ENCODE measurements at places on chromosomes 13 and 19. TPM values are rescaled to one million over a fixed set of nuclear protein-coding genes. Genes with fewer than 3 reads are reported as not detected.

ZFP14 gene
- total RNA-seq: 4.8 TPM

PLIN5 gene
- not detected for total RNA-seq

PROZ gene
- total RNA-seq: not detected

TEX26 gene
- not detected for total RNA-seq

SHISA7 gene
- total RNA-seq: not detected

ZNF888 gene
- total RNA-seq: 5.0 TPM

GPR12 gene
- total RNA-seq: not detected

- DNase-seq: no peak
These were observed 197.4 kb downstream of the RGCC start for GRCh38 chr13:41654796-41655195.

GRCh38 chr13:33081666-33082065, 65.4 kb downstream of the KL start:
- no peak for DNase-seq

- DNase-seq: no peak
These were observed 222.6 kb upstream of the MAB21L1 start for GRCh38 chr13:35698911-35699576.

- DNase-seq: no peak
These were observed 149.1 kb downstream of the TM9SF2 start for GRCh38 chr13:99650410-99650809.

DNA sequence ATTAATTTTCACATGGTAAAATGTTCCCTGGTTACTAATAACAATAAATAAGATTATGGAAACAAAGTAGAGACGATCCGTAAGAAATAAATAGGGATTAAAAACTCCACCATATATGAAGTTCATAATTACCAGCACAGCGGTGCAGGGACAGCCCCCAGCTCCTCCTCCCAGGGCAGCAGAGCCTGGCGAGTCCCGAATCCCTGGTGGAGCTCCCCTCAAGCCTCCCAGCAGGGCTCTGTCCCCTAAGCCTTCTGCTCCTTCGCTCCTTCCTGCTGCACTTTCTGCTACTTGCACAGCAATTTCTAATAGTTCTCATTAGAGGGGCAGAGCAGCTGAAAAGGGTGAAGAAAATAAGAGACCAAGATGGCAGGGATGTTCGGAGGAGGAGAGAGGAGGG, 43.6 kb downstream of the RASA3 start:
- DNase-seq: no peak

GRCh38 chr13:87207280-87208003, 463.7 kb upstream of the SLITRK5 start:
- DNase-seq: no peak

DNA sequence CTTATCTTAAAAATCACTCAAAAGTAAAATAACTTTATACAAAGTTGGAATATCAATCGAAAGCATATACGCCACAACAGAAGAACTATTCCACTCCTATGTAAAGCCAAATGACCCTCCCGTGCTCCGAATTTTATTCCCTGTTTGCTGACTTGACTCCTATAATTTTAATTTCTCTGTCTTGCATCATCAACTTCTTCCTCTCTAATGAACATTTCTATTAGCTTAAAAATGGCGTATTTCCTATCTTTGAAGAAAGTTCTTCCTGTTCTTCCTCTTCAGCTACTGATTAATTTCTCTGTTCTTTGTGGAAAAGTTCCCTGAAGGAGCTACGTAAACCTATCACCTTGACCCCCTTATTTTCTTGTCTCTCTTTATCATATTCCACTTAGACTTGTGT, 389.3 kb downstream of the LMO7 start:
- no peak for DNase-seq

DNA sequence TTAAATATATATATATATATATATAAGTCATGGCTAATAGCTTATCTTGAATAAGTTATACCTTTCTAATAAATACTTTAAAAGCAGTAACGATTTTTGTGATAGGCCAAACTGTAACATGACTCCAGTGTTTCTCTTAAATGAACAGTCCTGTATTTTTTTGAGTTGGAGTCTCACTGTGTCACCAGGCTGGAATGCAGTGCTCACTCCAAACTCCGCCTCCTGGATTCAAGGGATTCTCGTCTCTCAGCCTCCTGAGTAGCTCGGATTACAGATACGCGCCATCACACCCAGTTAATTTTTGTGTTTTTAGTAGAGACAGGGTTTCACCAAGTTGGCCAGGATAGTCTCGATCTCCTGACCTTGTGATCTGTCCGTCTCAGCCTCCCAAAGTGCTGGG, 814.2 kb upstream of the SLITRK5 start:
- no peak for DNase-seq

- DNase-seq: no peak
These were observed 3.6 kb downstream of the FCHO1 start for GRCh38 chr19:17754634-17755442.

DNA sequence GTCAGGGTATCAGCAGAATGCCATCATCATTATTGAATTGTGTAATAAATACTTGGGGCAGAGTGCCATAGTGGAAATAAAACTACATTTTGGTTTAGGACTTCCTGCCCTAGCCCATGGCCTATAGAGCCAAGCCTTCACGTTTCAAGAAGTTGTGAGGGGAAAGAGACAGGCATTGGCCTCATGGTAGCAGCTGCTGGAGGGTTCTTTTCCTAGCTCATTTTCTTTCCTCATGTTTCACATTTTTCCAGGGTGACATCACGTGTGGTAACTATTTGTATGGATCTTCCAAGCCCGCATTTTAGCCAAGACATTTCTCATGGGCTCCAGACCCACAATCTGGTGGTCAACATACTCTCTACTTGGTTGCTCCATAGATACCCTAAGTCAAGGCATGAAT, 80.4 kb downstream of the LRCH1 start:
- DNase-seq: no peak

DNA sequence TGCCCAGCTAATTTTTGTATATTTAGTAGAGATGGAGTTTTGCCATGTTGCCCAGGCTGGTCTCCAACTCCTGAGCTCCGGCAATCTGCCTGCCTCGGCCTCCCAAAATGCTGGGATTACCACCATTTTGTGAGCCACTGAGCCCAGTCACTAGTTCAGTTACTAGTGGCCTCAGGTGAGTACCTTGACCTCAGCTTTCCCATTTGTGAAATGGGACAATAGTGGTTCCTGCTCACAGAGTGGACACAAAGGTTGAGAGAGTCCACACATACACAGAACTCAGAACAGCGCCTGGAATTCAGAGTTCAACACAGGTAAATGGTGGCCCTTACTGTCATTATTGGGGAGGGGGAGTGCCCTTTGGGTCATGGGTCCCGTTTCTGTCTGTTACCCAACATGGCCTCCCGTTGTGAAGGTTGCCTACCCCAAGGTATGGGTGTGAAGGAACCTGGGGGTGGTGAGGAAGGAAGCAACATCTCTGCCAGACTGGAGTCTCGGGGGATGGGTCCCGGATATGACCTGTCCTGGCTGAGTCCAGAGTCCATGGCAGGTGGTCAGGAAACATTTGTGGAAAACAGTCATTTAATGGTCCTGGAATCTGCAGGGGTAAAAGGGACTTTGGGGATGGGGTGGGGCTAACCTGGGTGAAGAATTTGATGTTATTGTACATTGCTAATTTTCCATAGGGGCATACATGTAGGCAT, 11.7 kb upstream of the IRGC start:
- no peak for DNase-seq

DNA sequence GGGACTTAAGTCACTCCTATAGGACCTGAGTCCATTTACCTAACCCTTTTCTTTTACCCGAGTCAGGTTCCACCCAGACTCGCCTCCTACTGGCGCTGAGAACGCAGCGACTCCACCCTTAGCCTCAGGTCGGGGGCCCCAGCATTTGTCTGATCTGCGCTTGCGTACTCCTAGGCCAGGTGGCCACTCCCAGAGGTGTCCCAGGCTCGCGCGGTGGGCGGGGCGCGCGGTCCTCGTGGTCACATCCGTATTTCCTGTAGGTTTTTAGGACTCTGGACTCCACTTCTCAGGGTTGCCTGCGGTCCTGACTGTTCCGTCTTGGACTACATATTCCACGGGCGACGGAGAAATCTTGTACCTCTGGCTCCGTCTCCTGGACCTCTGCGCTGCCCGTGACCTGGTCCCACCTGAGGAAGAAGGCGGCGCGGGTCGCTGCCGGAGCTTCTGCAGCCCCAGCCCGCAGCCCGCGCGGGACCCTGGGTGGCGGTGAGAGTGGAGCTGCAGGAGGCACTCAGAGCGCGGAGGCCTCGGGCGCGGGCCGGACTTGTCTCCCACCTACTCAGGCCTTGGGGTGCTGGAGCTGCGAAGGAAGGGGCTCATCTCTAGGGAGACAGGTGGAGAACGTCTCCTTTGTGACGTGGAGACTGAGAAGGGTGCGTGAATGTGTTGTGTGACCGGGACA, 11.0 kb upstream of the ZNF573 start:
- no peak for DNase-seq

GRCh38 chr13:50106559-50106958, 91.3 kb downstream of the KCNRG start:
- DNase-seq: no peak

DNA sequence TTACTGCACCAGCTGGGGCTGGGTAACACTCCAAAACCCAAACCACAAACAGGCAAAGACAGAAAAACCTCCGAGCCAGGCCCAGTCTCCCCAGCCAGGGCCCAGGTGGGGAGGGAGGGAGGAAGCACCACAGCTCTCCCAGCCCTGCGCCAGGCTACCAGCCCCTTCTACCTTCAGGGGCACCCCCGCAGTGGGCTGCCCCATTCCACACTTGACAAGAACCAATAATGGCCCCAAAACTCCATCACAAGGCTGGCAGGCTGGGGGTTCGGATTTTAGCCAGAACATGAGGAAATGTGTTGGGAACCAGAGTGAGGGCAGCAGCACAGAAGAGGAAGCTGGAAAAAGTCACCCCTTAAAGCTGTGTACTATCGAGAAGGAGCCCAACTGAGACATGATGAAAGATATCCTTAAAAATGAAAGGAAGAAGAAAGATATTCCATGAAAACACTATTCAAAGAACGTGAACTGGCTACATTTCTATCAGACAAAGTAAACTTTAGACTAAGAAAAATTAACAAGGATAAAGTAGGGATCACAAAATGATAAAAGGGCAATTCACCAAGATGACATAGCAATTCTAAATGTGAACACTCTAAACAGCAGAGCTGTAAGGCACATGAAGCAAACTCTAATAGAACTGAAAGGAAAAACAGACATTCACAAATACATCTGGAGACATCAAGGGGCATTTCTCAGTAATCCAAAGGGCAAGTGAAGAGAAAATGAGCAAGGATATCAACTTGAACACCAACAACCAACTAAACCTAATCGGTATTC, 12.9 kb downstream of the TUBGCP3 start:
- no peak for DNase-seq

DNA sequence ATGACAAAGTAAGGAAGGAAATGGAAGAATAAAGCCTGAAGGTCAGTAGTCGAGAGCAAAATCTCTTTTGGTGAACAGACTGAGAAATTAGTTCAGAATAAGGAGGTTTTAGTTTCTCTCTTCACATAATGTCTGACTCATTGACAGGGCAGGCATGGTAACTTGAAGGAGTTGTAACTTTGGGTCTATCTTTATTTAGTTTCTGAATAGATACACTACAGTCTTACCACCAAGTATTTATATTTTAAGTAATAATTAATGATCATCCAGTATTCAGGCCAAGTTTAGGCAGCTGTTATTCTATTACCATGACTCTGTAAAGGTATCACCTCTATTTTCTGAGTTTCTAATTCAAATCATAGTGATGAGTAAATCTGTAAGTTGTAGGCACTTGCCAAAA, 219.9 kb downstream of the SPRY2 start:
- DNase-seq: no peak

GRCh38 chr19:6644796-6645195, 25.2 kb downstream of the TNFSF14 start:
- no peak for DNase-seq

DNA sequence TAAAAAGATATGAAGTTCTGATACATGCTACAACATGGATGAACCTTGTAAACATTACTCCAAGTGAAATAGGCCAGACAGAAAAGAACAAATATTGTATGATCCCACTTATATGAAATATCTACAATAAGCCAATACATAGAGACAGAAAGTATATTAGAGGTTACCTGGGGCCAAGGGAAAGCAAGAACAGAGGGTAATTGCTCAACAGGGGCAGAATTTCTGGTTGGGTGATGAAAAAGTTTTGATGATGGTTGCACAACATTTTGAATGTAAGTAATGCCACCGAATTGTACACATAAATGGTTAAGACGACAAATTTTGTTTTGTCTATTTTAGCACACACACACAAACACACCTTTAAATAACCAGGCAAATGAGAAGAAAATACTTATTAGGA, 268.4 kb downstream of the FOXO1 start:
- no peak for DNase-seq

DNA sequence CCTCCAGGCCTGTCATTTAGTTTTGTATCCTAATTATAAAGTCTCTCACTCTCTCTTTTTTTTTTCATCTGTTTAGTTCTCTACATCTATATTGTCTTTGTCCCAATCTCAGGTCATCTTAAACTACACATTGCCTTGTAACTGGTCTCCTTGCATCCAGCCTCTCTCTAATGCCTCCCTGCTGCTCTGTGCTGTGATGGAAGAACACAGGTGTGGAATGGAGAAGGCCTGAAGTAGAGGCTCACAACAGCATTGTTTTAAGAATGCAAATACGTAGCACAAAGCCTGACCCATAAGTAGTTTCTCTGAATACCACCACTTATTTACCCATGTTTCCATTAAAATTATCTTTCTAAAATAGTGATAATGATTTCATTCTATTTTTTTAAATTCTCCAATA, 108.8 kb upstream of the FRY start:
- DNase-seq: no peak

GRCh38 chr19:38711726-38712153, 32.5 kb downstream of the CAPN12 start:
- no peak for DNase-seq

GRCh38 chr19:38274739-38275138, 10.4 kb downstream of the SPINT2 start:
- no peak for DNase-seq
